Fibroblast of the aortic adventitia (primary cell): ENCODE measurements at places on chromosomes 5 and 9. TPM values are rescaled to one million over a fixed set of nuclear protein-coding genes. Genes with fewer than 3 reads are reported as not detected.

The FEM1C gene
- total RNA-seq = 9.4 and 31.7 TPM in 2 replicates

The LYSMD3 gene
- total RNA-seq = 8.2 and 25.8 TPM in 2 replicates

The MARVELD2 gene
- total RNA-seq = 0.63 and 0.65 TPM in 2 replicates

The ACTBL2 gene
- total RNA-seq = not detected in 2 replicates

The OR1L1 gene
- total RNA-seq = not detected in 2 replicates

DNA sequence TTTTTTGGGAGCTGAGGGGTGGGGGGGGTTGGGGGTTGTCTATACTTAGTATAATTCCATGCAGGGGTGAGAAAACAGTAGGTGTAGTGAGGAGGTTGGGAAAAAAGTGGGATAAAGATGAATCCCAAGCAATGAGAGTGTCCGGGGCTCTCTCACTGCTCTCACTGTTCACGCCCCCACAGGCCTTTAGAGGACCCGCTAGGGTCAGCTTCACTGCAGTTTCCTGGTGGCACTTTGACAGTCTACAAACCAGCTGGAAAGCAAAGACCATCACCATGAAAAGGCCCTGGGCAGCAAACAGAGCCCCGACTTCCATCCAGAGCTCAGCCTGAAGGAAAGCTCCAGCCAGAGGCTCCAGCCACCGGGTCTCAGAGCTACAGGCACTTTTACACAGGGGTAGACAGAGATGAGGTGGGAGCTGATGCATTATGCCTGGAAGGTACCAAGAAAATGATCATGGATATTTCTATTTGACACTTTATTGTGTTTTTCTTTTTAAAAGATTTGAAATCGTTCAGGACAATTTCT is 355.1 kb downstream of the ADAMTS6 start:
- no peak for DNase-seq

DNA sequence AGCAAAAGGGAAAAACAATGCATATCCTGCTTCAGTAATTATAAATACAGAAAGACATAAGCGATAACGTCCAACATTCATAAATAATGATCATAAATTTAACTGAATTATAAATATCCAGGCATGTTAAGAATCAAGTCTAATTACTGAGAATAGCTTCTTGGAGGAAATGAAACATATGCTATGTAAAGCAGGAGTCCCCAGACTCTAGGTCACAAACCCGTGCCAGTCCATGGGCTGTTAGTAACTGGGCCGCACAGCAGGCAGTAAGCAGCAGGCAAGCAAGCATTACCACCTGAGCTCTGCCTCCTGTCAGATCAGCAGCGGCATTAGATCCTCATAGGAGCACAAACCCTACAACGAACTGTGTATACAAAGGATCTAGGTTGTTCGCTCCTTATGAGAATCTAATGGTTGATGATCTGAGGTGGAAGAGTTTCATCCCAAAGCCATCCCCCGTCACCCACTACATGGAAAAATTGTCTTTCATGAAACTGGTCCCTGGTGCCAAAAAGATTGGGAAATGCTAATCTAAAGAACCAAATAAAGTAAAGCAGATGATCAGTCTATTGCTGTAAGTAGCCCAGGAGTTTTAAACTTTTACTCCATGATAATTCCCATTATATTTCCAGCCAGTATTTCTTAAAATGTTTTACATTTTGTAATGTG is 50.4 kb downstream of the CERT1 start:
- no peak for DNase-seq

- DNase-seq = no peak
Measured at GRCh38 chr5:134248256-134248655, 22.4 kb upstream of the PPP2CA start.

DNA sequence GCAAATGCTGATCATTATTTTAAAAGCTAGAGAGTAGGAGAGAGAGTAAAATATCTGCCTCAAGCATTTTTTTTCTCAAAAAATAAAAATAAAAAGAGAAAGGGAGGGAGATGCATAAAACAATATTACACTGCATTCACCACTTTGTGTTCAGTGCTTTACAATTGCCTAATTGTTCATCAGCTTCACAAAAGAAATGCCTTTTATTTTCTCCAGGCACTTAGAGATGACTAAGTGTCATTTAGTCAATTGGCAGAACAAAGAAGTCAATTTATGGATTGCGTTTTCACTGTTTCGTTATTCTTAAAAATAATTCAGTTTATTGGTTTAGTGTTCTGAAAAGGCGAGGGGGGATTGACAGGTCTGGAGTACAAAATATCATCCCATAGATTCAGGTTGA is 232.5 kb upstream of the CCNH start:
- no peak for DNase-seq

DNA sequence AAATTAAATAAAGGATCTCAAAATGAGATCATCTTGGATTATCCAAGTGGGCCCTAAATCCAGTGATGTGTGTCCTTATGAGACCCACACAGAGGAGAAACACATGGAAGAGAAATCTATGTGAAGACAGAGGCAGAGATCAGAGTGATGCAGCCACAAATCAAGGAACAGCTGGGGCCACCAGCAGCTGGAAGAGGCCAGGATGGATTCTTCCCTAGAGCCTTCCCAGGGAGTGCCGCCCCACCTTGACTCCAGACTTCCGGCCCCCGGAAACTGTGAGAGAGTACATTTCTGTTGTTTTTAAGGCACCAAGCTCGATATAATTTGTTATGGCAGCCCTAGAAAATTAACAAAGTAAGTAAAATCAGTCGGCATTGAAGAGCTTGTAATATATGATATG is 286.9 kb downstream of the FBXL7 start:
- DNase-seq = no peak

DNA sequence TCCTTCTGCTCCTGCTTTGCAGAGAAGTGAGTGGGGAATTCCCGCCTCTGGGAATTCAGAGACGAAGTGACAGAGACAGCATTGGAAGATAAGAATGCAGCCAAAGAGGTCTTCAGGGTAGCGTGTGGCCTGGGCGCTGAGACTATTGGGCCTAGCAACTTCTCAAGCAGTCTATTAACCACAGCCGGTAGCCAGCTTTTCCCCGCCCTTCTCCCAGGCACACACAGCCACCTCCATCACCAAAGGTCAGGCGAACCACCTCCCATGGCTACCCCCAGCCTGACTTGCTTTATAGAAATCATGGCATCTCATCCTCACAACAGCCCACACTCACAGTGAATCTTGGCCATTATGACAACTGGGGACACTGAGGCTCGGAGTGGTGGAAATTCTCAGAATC is 124.2 kb downstream of the KCNIP1 start:
- DNase-seq = no peak

DNA sequence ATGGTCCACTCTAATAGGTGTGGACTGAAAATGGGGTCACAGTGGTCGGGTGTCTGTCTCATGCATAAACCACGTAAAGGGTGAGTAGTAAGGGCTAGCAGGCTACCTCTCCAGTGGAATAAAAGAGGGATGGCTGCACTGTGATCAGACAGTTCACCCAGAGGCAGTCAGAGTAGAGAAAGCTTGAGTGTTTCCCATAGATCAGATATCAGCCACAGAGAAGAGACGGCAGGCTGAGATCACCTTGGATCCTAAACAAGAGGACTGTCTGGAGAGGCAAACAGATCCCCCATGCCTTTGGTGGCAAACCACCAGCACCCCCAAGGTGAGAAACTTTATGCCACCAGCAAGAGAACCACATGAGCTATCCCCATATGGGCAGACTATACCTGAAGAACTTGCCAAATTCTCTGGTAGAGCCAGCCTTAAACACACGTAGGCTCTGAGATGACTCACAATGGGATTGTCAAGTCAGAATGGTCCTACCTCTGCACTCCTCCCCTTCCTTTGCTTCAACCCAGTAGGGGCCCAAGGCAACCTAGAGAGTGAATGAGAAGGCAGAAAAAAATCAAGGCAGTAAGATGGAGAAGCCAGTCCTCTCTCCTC is 205.2 kb upstream of the MAP3K1 start:
- no peak for DNase-seq

DNA sequence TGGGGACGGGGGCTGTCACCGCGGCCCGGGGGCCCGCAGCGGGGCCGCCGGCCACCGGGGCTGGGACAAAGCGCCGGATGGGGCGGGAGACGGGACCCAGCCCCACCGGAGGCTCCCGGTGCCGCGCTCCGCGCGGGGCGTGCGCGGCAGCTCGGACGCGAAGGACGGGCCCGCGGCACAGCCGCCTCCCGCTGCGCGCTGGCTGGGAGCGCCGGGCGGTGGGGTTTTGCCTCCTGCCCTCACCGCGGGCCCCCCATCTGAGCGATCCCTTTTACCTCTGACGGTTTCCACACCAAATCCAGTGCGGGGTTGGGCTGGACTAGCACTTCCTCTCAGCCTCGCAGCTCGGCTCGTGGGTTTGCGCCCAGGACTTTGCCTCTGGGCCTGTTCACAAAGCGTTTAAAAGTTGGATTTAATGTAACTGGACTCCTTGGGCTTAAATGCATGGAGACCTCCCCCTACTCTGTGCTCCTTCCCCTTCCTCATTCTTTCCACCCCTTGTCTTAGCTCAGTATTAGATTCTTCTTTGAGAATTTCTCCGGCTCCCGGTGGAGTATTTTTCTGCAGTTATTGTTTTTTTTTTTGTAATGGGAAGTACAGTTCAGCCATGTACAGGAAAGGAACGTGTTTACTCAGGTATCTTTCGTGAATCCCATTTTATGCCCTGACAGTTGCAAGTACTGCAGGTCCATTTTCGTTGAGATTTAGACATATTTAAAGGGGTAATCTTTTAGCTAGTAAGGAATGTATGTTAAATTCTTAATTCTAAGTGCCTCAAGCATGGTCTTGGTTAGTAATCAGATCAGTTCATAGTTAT is 691 bp downstream of the FCHO2 start:
- peak; percentile 60 for DNase-seq
